ENCODE measurements at places on chromosomes 2 and 18.

GRCh38 chr2:28334527-28334894 is 58.1 kb upstream of the FOSL2 start:
- DNase-seq = no peak

GRCh38 chr18:7974200-7974874 is 407.2 kb downstream of the PTPRM start:
- no peak for DNase-seq

DNA sequence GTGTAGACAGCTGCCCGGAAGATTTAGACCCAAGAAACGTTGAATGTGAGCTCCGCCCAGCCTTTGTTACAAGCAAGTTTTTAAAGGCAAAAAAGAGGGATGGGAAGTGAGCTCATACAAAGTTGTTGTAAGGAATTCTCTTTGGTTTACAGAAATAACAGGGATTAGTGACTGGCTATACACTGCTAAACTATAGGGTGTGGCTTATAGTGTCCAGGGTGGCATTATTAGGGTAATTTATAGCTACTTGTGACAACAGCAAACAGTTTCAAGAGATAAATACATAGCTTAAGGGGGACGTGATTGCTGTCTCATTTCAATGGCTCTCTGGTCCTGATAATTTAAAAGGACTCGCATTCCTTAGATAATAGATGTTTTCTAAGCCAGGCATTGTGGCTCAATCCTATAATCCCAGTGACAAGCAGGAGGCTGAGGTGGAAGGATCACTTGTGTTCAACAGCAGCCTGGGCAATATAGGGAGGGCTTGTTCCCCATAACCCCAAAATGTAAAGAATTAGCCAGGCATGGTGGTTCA is 66.5 kb upstream of the TGIF1 start:
- DNase-seq = no peak

DNA sequence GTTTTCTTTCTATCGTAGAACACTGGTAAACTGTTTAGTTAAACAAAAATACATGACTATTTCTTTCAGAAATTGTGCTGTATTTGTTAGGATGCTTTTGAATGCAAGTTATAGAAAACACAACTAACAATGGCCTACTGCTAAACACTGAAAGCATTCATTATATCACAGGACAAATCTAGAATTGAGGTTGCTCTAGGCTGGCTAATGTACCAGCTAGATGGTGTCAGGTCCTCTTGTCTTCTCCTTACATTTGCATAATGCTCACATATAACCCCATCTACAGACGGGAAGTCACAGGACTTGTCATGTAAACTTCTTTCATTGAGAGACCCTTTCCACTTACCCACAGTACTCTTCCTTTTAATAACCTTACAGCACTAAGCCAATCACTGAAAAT is 586.8 kb downstream of the DSC3 start:
- no peak for DNase-seq

- no peak for DNase-seq
Measured at GRCh38 chr2:130848526-130849210, 12.0 kb downstream of the ARHGEF4 start.

GRCh38 chr18:48711651-48712486 is 173.0 kb downstream of the CTIF start:
- DNase-seq = no peak

- DNase-seq = no peak
Measured at GRCh38 chr2:118095610-118096009, 7.3 kb downstream of the INSIG2 start.

GRCh38 chr2:204657024-204657423 is 111.7 kb downstream of the PARD3B start:
- no peak for DNase-seq

- no peak for DNase-seq
Measured at GRCh38 chr2:72220170-72220569, 72.5 kb upstream of the CYP26B1 start.

DNA sequence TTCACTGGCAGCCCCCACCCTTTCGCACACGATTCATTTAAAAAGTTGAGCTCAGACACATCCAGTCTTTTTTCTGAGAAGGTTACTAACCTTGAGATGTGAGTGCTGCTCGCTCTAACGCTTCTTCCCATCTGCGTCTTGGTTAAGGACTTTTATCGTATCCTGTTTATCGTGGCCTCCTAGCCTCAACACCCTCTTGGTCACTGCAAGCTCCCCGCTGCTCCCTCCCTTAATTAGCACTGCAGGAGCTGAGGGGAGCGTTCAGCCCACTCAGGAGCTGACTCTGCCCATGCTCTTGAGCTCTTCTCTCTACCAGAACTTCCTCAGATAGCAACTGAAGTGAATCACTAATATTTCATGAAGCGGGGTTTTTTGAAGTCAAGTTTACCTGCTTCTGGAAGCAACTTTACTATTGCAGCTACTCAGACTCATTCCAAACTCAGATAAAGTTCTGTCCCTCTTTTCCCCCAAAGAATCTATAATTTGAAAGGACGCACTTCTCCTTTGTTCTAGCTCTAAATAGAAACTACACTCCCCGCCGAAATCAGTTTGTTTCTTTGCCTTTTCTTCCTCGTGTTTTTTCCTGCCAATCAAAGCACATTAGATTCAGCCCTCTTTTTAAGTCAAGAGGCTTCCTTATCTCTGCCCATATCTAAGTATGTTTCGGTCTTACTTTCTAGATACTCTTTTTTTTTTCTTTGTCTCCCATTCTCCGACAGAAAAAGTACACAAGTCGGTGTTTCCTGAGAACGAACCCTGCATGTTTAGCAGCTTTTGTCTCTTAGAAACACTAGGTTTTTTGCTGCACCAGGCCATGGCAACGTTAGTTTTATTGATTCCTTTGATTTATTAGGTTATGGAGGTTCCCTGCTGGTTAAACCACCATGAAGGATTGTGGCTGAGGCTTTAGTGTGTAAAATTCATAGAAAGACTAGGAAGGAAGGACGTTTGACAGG is 9.3 kb upstream of the CD226 start:
- DNase-seq = no peak

- DNase-seq = no peak
Measured at GRCh38 chr2:172489681-172490080, 62.3 kb downstream of the ITGA6 start.

GRCh38 chr18:38539371-38539770 is 973.8 kb upstream of the CELF4 start:
- DNase-seq = no peak

- DNase-seq = no peak
Measured at GRCh38 chr18:56696966-56697365, 45.8 kb downstream of the WDR7 start.

DNA sequence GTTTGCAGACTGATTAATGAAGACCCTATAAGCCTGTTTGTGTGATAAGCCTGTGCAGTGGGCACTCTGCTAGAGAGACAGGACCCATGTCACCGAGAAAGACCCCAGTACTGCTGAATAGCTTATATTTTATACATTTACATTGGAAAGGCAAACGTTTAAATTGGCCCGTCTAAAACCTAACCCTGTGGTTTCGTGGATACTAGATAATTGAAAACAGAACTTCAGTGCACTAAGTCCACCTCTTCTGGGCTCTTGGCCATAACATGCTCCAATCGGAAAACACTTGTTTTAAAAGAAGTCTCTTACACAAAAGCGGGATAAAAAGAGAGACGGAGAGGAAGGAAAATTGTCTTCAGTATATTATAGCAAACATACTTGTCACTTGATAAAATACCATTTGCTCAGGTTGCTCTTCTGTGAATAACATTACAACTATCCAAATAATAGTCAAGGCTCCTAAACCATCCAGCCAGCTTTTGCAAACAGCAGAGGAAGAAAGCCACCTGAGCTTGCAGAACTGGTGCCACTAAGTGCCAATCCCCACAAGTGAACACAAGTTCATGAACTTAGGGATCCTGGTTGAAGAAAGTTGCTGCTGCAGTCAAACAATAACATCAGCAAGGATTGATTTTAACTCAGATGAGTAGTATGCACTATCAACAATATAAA is 218.4 kb upstream of the FN1 start:
- no peak for DNase-seq

DNA sequence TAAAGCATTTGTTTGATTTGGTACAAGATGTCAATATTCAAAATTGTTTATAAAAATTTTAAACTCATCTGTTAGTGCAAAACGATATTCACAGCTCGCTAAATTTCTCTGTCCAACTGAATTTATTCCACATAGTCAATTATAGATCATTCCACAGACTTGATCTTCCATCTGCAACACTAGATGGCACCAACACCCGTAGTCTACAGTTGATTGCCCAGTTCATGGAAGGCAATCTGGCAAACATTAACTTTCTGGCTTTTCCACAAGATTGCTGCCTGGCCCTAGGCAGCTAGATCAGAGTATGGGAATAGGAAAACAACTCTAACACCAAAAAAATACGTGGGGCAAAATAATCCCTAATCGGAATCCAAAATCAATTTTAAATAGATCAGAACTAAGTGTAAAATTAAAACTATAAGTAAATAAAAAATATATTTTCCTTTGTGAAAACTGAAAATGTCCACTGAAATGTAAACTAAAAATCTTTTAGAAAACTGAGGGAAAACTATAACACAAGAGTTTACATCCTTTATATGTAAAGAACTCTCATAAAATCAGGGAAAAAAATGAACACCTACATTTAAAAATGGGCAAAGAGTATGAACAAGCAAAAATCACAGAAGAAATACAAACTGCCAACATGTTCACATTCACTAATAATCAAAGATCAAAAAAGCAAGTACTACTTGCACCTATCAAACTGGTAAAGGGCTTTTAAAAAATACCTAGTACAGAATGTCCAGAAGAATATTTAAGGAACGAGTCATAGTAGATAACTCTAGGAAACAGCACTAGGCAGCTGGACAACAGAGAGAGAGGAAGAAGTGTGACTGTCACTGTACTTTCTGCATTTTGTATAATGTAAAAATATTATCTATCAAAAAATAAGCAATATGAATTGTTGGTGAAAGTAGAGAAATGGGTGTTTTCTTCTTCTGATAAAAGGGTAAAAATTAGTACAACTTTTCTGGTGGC is 35.0 kb downstream of the RTN4 start:
- DNase-seq = no peak

DNA sequence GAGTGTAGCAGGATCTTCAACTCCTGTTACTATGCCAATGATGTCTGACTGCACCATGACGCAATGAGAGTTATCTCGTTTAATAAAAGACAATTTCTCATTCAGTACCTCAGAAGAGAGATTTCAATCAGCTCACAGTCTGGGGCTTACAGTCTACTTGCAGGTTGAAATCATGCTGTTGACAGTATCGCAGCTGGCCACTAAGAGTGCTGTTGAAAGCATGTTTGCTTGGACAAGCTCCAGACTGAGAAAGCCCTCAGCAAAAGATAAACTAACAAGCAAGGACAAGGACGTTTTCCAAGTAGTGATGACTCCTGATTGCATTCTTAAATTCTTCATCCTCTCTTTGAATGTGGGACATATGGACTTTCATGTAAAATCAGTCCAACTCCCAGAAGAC is 145.2 kb upstream of the SYT4 start:
- DNase-seq = no peak

GRCh38 chr2:238492840-238493239 is 66.1 kb downstream of the ASB1 start:
- DNase-seq = no peak

GRCh38 chr18:63318889-63319382 is 633 bp downstream of the BCL2 start:
- DNase-seq = no peak

DNA sequence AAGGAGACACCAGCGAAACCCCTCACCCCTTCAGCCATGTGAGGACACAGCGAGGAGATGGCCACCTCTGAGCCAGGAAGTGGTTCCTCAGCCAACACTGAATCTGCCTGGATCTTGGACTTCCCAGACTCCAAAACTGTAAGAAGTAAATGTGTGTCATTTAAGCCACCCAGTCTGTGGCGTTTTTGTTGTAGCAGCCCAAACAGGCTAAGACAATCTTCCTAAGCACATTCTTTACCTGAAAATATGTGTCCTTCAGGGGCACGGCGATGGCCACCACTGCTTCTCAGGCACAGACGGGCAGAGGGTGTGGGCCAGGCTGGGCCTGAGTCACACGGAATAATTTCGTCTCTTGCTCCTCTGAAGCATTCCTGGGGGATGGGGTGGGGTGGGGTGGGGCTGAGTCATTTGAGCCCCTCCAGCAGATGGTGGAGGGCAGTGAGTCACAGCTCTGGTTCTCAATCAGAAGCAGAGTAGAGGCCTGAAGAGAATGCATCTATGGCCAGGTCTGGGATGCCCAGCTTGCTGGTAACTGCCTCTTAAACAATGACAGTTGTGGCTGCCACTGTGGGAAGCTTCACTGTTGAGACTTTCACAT is 142.4 kb downstream of the CAPN13 start:
- DNase-seq = no peak

- DNase-seq = no peak
Measured at GRCh38 chr2:237012577-237013267, 73.0 kb upstream of the COPS8 start.

All from lower lobe of right lung (tissue), 2 donors.